ENCODE measurements at places on chromosomes 7 and 10.

- DNase-seq = no peak
Observed at GRCh38 chr7:91212582-91212981, 51.7 kb upstream of the FZD1 start.

- no peak for DNase-seq
Observed at GRCh38 chr7:121023194-121023593, 34.7 kb downstream of the CPED1 start.

- DNase-seq = no peak
Observed at GRCh38 chr7:131218727-131219128, 108.9 kb upstream of the MKLN1 start.

DNA sequence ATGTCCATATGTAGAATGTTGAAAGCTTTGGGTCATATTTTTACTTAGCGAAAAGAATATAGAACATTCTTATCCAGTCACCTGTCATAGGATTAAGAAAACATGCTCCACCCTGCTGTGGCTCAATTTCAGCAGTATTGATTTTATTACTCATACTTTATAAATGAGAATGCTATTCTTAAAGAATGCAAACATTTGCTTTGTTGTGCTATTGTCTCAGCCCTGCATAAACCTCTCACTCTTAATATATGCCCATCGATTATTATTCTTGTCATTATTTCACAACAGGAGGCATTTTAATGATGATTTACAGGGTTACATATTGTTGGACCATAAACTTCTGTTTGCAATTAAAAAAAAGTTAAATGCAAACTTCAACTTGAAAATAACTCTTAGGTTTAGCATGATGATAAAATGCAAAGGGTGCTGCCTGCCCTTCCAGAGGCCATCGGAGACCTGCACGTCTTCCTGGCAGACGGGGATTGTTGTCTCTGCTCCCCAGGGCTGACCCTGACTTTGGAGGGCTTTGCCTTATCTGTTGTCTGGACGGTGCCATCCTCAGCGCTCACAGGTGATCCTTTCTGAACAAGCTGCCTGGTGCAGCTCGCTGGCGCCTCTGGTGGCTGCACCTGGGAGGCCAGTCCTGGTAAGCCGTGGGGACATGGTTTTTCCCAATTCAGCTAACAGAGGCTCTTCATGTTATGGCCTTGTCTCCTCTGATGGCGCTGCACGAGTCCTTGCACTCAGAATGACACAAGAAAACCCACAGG lies 50.0 kb upstream of the SHH start:
- DNase-seq = no peak

DNA sequence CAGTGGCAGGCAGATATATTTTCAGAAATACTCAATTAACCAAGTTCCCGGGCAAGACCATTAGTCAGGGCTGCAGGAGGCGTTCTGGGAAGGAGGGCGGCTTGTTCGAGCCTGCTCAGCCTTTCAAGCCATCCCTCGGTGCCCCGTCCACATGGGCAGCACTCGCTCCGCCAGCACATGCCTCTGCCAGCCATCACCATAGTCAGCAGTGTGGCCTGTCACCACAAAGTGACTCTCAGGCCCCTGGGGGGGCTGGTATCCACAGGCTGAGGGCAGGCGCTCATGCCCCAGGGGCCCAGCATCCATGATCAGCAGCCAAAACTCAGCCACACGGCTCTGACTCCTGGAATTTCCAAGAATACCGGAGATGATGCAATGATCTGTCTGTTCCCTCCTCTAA lies 81.9 kb downstream of the CHST15 start:
- no peak for DNase-seq

- peak; percentile 59 for DNase-seq
Observed at GRCh38 chr10:68231106-68231816, 652 bp downstream of the ATOH7 start.

DNA sequence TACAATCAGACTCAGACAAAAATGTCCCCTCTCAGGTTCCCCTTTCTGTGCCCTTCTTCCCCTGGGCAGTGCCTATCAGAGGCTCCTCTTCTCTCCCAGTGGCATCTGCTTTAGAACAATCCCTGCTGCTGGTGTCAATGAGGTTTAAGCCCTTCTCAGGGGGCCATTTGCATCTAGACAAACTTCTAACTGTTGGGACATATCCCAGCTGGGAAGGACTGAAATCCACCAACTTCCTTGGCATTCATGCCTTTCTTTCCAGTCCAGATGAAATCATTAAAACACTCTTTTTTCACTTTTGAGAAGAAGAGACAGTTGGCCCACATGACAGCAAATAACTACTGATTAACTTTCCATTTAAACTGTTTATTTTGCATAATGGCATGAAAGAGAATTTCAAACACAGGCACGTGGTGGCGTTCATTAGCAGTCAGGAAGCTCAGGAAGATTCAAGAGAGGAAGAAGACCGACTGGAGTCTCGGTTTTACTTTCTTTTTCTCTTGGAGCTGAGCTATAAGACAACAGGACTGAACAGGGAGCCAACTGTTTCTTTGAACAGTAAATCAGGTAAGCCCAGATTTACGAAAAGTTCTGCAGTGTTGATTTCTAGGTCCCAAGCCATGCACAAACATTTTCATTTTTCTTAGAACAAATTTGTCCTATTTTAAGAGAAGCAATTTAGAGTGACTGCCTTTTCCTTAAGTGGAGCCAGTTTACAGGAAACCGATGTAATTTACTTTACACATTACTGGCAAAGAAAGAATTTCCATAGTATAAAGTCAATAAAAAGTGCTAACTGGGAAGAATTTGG lies at the start of gene GIMAP2:
GIMAP2 (plus strand) TSS at position 488 of the 811 bp plus-strand sequence. CDS start 1,354 bp downstream, outside the sequence.
- no peak for DNase-seq

GRCh38 chr7:50268990-50269389 lies 35.5 kb upstream of the IKZF1 start:
- no peak for DNase-seq

DNA sequence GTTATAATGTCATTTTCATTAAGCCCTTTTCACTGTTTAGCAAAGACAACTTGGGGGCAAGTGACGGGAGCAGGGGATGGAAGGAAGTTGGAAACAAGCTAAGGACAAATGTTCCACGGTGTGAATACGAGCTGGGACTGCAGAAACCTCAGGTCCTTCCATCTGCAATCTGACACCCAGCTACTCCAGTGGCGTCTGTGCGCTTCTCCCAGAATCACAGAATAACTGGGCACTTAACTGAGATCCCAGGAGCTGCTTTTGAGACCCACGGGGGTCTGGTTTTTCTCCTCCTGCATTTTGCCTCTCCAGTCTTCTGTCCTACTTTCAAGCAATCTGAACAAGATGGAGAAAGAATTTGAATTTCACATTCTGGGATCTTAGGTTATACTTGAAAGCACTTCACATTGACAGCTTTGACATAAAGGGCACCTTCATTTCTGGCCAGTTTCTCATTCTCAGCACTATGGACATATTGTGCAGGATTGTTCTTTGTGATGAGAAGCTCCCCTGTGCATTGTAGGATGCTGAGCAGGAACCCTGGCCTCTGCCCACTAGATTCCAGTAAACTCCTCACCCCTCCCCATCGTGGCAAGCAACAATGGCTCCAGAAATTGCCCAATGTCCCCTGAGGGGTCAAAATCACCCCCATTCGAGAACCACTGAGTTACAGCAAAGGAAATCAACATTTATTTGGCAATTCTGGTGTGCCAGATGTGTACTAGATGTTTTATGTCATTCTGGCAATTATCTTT lies 194.1 kb downstream of the CACNB2 start:
- no peak for DNase-seq

DNA sequence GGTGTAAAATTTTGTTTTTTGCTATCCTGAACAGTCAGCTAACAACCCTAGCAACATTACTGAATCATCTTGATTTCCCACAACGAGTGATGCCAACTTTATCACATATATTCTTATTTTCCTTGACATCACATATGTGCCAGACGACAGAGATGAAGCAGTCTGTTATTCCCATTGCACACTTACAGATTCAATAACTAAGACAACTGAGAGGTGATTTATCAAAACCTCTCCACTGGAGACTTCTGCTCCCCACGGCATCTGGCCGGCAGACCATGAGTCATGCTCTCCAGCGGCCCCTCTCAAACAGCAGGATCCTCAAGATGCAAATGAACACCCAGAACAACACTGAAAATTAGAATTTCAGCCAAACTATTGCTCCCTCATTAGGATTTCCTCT lies 57.1 kb downstream of the AMPH start:
- no peak for DNase-seq

GRCh38 chr10:71774916-71775702 lies 1.8 kb upstream of the VSIR start:
- peak; percentile 46 for DNase-seq

- DNase-seq = no peak
Observed at GRCh38 chr7:31114593-31115343, 62.7 kb downstream of the ADCYAP1R1 start.

GRCh38 chr7:71485586-71485985 lies 353.6 kb downstream of the GALNT17 start:
- no peak for DNase-seq

- DNase-seq = peak; percentile 42
Observed at GRCh38 chr10:73848821-73849489, 25.4 kb downstream of the CAMK2G start.

DNA sequence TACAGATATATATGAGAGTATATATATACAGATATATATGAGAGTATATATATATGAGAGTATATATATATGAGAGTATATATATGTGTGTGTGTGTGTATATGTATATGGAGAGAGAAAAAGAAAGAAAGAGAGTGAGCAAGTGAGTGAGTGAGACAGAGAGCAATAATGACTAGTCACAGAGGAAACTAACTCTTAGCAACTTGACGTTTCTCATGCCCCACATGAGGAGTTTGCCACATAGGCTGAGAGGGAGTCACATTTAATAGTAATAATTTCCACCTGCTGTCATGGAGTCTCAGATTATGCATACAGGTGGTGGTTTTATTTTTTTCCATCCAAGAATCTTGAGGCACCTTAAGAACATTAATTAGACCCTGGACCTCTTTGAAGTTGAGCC lies 199.9 kb downstream of the GATA3 start:
- no peak for DNase-seq

DNA sequence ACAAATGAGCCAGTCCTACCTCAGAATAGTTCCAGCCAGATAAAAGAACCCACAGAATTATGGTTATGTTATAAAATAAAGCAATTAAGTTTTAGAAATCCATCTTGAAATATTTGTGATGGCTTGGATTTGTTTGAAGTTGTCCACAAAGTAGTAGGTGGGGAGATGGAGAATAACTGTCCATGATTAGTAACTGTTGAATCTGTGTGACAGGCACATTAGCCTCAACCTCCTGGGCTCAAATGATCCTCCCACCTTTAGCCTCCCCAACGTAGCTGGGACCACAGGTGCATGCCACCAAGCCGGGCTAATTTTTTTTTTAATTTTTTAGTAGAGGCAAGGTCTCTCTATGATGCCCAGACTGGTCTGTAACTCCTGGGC lies 10.1 kb downstream of the HNRNPF start:
- no peak for DNase-seq

DNA sequence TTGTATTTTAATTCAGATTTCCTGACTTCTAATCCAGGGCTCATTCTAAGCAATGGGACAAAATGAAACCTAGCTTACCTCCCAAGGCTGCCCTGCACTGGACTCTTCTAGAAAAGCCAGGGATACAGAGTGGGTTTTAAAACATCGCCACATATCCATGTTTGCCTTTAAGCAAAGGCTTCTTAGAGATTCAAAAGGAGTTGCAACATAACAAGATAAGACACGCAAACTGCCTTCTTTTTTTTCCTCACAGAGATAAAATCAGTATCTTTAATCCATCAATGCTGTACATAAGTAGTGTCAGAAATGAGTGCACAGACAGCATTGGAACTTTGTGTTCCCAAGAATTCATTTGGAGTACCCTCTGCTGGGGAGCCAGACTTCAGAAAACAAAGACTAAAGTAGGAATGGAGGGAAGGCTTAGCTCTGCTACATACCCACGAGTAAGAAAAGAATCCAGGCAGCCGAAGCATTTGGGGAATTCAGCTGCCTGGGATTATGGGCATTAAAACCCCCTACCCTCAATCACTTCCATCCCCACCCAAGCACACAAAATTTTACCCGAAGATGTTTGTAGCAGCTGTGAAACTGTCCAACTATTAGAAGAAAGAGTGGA lies 427.8 kb downstream of the ARL4A start:
- DNase-seq = no peak

DNA sequence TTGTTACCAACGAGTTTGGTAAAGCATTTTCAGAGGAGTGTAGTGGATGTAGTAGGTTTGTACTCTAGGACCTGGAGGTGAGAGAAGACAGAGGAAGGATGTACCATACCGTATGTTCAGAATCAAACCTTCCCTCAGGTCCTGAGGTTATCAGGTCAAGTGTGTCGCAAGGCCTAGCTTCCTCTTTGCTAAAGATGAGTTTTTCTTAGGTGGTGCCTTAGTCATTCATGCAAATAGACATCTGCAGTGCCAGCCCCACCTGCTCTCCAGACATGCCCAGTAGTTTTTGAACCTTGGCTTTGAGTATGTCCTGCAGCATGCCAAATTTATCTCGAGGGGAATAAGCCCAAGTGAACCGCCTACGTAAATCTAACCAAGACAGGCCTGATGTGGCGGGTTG lies 71.3 kb downstream of the HDAC9 start:
- no peak for DNase-seq

DNA sequence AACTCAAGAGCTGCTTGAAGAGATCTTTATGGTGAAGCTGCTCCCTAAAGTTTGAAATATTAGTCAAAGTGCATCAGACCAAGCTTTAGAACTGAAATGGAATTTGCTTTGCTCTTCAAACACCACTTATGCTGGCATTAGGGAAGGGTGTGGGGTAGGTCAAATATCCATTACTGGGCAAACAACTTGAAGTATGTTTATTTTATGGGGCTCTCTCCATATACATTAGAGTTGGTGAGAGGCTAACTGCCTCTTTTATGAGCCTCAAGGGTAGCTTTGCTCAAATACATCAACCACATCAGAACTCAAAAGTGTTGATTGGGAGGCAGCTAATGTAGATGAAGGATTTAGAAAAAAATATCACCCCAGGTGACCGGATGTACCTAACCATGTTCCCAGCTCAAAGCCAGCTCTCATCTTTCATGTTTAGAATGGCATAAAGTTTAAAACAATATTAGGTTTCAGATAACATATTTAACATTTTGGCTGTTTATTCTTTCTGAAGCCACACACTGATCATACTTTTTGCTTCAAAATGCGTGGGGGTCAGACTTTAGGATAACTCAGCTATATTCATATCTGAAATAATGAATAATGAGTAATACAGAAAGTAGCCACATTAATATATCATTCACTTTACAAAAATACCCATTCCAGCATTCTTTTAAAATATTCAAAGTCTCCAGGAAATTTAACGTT lies 318.6 kb downstream of the PTEN start:
- DNase-seq = no peak

DNA sequence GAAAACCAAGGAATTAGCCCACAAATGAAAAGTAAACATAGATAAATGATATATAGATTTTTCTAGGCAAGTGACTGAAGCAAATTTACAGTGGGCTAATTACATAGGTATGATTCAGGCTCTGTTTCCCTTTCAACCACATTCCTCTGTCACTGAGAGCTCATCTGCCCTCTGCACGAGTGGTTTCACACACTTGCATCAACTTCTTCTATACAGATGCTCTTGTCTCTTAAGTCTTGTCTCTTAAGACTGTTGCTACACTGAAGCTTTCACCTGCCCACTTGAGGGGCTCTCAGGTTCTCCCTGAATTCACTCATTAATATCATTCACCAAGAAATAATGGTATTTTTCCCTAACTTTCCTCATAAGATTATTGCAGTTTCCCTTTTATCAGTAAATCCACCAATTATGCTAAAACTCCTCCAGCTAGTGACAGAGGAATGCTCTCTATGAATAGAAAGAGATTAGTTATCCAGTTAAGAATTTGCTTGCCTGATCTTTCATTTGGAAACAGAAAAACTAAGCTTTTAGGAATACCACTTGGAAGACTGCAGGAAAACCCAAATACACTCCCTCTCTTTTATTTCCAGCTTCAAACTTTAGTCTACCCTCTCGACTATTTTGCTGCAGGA lies 95.7 kb downstream of the ELAPOR2 start:
- no peak for DNase-seq

Data from hypothalamus (tissue), 51 donors.